Ovary (tissue), 10 donors: ENCODE measurements at places on chromosomes 2 and 18.
A peak's percentile ranks its signal among the peaks of the same experiment; 100 is the strongest.

- peak; percentile 74 for DNase-seq
Observed at GRCh38 chr18:22683196-22683676, 249.9 kb upstream of the RBBP8 start.

DNA sequence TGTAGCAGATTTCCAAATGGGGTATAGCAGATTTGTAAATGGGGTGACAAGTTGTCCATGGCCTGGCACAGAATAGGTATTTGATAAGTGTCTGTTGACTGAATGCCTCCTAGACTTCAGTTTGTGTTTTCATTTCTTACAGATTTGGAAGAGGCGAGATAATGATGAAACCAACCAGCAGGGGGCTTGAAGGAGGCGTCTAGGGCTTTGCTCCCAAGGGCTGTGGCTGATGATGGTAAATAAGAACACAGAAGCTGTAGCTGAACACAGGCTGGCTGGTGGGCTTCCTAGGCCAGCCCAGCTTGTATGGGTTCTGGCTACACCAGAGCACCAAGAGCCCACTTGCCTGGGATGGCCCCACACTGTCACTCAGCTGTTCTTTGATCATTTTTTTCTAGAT lies 19.4 kb downstream of the SFTPB start:
- DNase-seq, result no peak

DNA sequence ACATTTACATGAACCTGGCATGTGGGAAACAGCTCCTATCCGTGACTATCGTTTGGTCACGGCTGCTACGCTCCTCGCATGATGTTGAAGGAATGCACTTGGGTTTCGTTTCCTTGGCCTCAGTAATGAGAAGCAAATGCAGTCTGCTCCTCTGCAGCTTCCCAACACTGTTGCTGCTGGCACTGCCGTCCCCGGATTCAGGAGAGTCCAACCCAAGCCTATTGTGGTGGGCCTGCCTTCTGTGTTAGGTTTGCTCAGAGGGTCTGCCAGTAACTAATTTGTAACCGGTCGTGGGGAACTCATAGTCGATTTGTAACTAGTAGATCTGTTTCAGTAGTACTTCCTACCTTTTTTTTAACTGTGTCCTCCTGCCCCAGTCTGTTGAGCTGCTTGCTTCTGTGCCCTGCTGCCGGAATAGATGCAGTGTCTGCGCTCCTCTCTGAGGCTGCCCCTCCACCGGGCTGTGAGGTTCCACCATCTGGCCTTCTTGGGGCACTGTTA lies 58.4 kb downstream of the WDSUB1 start:
- DNase-seq, result no peak

GRCh38 chr2:153230977-153231376 lies 247.6 kb downstream of the RPRM start:
- no peak for DNase-seq

- DNase-seq, result no peak
Observed at GRCh38 chr2:56014046-56014730, 90.6 kb upstream of the EFEMP1 start.

DNA sequence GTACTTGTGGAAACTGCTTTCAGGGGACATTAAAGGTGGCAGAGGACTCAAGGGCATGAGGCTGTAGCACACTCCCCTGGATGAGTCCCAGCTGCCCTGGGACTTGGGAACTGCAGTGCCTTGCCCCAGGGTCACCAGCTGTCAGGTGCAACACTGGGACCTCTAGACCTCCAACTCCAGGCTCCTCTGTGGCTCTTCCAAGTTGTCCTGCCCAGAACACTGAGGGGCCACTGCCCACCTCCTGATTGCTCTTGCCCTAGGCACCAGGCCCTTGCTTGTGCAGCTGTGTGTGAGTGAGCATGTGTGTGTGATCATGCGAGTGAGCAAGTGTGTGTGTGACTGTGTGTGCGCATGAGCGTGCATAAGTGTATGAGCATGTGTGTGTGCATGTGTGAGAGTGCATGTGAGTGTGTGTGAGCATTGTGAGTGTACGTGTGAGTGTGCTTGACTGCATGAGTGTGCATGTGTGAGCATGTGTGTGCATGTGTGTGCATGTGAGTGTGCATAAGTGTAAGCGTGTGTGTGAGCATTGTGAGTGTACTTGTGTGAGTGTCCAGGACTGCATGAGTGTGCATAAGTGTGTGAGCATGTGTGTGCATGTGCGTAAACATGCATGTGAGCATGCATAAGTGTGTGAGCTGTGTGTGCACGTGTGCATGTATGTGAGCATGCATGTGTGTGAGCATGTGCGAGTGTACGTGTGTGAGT lies 301.5 kb downstream of the NDUFA10 start:
- DNase-seq, result no peak

- DNase-seq, result no peak
Observed at GRCh38 chr2:40758401-40759155, 306.7 kb upstream of the SLC8A1 start.

GRCh38 chr18:2982022-2982421 lies 30.9 kb downstream of the LPIN2 start:
- DNase-seq, result no peak

GRCh38 chr18:62590799-62591590 lies 68.2 kb downstream of the ZCCHC2 start:
- no peak for DNase-seq

DNA sequence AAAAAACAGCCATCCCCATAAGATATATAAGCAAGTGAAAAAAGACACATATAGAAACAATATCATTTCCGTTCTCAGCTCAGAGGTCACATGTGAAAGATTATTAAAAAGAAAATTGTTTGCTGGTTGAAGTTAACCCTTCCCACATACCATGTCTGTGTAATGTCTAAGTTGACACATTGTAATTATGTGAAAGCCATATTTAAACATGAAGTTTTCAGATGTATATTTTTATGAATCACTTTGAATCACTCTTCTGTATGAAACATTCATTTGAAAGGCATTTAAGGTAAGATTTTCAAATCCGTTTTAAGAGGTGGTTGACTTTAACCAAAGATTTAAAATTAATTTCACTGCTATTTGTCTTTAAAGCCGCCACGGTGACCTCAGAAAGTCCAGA lies 441.9 kb downstream of the RND3 start:
- no peak for DNase-seq

DNA sequence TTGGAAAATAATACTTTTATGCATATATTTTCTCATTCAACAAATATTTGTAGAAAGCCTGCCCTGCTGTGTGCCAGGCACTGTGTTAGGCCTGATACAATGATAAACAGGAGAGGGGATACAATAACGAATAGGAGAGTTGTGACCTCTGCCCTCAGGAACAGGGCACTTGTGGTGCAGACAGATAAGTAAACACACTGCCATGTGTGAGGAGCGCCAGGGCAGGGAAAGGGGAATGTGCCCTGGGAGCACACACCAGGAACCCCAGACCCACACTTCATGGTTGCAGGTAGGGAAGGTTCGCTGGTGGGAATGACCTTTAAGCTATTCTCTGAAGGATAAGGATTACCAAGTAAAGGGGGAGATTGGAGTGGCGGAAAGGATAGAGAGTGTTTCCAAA lies 42.2 kb upstream of the DSC1 start:
- DNase-seq, result no peak

DNA sequence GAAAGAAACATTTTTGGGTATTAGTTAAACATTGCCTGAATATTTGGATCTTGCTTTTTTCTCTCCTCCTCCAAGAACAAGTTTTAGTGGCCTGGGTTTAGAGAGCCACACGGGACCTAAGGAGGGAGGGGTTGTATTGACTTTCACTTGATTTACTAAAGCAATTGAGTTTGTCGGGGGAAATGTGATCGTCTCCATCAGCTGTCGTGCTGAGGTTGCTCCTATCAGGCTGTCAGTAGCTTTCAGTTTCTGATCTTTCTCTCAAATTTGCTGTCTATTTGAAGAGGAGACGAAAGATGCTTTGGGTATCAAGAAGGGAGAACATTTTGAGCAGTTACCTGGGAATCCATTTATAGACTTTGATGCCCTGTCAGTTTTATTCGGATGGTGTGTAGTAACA lies 106.0 kb downstream of the SETBP1 start:
- DNase-seq, result no peak

DNA sequence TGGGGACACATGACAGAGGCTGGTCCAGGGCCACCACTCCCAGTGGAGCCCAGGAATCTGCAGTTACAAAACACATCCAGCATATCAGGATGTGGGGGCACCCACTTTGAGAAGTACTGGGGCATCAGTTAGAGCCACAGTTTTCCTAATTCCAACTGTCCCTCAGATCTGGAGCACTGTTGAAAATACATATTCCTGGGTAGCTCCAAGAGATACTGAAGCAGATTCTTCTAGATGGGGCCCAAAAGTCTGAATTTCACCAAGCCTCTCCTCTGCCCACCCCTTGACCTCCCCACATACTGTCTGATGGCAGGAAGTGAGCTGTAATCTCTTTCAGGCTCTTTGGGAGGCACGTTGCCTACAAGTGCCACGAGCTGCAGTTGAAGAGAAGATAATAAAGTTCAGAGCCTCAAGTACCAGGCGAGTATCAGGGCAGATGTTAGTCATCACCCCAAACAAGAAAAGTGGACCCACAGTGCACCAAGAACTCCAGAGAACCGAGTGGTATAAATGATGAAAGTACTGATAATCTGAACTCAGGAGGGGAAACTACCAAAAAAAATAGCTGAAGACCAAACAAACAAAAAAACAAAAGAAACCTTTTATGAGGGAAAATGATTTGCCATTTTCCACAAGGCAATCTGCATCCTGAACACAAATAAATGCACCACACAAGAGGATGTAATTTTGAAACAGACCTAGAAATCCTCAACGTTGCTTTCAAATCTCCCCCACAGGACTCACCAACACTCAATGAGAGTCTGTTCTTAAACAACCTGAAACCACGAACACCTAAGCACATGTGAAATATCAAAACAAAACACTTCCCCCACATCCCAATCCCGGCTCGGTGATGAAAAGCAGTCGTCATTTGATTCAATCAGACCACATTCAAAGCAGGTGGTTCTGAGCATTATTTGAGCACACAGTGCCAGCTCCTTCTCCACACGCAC lies 98.7 kb downstream of the TCF4 start:
- no peak for DNase-seq

- DNase-seq, result no peak
Observed at GRCh38 chr2:7686016-7686385, 768.8 kb downstream of the RNF144A start.

DNA sequence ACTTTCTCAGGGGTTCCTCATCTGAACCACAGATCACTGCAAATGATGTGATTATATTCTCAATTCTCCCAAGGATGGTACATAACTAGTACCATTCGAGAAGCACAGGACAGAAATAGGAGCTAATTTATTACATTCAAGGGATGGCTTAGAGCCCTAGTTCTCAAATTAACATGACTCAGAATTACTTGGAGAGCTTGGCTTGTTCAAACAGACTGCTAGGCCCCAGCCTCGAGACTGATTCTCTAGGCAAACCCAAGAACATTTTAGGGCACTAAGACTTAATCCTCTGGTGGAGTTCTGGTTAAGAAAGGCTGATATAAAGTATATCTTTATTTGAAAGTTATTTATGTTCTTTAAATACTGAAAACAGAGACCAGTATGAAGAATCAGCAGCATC lies 35.8 kb downstream of the HIBCH start:
- DNase-seq, result no peak

DNA sequence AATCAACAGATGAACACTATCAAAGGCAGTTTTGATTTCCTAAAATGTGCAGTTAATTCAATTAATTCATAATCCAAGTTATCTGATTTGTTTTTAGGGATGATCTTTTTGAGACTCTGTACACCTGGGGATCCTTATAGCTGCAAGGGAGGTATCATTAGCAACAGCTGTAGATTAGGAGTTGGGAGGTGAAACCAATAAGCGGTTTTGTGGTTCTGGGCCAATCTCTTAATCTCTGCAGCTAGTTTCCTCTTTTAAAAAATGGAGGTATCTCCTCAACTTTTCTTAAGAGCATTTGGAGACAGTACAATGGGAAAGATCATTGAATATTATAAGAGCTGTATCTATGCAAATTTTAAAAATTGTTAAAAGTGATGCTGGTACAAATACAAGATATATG lies 126.0 kb downstream of the MC4R start:
- no peak for DNase-seq

GRCh38 chr2:144678736-144679135 lies 158.8 kb upstream of the ZEB2 start:
- DNase-seq, result no peak

GRCh38 chr18:77457681-77458080 lies 208.0 kb downstream of the GALR1 start:
- no peak for DNase-seq

DNA sequence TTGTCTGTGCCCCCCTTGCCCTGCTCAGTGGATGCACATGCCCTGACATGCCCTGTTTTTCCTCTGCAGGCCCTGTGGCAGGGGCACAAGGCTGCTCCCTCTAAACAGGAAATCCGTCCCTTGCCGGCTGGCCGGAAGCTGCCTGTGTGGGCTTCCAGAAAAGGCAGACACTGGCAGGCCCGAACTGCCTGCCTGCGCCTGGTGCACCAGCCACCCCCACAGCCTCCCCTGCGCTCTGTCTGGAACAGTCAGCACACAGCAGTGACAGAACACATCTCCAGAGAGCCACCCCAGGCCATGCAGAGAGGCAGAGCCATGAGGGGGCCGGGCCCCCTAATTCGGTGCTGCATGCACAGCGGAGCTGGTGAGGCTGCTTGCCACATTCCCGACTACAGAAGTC lies 33.5 kb downstream of the LOXHD1 start:
- no peak for DNase-seq

DNA sequence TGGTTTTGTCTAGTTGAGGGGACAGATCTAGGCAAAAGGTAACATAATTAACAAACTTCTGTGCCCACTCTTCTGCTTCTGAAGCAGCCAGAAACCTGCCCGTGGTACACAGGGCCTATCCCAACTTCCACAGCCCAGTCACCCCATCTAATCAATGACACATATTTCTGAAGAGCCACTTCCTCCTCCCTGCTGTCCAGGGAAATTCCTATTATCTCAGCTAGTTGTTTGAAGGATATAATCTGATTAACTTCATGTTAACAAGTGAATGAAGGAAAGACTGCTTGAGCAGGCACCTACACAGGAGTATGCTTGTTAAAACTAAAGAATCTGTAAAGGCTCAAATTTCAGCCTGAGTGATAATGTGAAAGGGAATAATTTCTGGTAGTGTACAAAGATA lies 61.4 kb downstream of the CCDC148 start:
- no peak for DNase-seq

DNA sequence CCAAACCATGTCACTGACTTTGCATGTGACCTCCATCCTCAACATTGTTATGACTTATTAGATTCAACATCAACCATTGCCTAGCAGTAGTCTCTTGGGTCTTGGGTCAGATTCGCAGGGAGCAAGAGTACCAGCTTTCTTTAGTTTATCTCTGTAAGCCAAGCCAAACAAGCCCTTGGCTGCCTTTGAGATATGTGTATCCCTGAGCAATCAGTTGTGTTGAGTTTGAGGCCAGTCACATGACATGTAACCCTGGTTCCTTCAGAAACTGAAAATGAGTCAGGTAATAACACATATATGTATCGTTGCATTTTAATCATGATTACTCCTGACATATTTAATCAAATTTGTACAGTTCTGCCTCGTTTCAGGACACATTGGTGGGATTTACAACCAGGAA lies 173.3 kb downstream of the PARD3B start:
- DNase-seq, result no peak

DNA sequence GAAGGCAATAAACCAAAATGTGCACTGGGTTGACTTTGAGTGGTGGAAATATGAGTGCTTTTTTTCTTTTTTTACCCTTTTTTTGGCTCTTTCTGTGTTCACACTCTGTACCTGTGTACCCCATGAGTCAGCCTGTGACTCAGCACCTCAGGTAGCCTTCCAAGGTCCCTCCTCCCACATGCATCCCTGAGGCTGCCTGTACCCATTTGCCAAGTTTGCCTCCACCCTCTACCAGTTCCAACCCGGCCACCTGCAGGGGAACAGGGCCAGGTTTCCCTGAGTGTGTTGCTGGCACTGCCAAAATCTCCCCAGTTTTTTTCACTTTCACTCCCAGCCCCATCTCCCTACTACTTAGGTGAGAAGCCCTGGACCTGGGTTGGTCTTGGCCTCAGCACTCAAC lies 14.0 kb downstream of the CXCR1 start:
- no peak for DNase-seq
